ENCODE measurements at places on chromosomes 4 and X.

DNA sequence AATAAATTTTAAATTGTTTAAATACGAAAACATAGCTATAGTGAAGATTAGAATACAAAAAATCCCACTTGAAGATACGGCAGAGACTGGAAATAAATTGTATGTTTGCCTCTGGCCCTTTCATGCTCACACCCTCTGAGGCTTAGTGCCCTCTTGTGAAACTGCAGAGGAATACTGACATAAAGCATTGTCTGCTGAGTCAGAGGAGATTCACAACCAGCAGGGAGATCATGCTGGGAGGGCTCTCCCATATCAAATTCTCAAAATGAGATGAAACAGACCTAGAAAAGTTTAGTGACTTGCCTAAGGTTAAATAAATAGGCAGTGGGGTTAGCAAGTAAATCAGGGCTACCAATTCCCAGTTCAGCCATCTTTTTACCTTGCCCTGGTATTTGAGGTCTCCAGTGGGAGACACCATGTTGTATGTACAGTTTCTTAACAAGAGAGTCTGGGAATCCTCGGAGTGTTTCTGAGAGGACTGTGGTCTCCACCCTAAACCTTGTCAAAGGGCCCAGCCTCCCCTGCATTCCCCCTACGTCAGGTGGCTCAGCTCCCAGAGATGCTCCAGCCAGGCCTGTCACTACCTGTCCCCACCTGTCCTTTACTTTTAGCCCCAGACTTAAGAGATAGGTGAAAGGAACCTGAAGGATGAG is 581.4 kb upstream of the DIPK2B start:
- DNase-seq: no peak

DNA sequence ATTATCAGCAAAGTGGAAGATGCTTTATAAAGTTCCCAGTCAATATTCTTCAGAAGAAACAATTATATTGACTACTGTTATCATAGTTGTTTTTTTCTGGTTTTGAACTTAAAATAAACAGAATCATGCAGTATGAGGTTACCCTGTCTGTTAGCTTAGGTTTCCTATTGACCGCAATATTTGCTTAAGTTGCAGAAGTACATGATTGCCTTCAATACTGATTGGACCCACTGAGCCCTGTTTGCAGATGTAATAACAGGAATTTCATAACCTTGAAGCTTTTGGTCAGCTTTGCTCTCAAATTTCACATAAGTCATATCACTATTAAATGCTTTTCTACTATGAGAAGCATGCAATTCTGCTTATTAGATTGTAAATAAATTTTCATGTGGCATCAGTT is 229.1 kb upstream of the FSTL5 start:
- DNase-seq: no peak

GRCh38 chrX:20143111-20143510 is 1.5 kb upstream of the EIF1AX start:
- DNase-seq: no peak

- DNase-seq: peak; percentile 22
These were observed 24.6 kb downstream of the NAP1L5 start for GRCh38 chr4:88672987-88673386.

DNA sequence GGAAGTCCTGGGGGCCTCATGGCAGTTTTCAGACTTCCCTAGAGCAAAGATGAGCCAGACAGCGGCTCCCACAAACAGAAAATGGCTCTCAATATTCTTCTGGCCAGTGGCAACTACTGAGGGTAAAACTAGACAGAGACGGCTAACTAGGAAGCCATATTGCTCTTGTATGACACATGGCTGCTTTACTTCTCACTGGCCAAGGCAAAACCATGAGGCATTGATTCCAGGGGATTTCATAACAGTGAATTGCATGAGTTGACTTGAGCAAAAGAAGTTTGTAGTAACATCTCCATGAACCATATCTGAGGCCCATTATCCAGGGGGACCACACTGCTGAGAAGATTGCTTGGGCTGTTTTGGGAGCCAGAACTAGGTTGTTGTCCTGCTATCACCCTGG is 13.7 kb upstream of the TLR8 start:
- no peak for DNase-seq

GRCh38 chrX:8010105-8010504 is 82.9 kb upstream of the PNPLA4 start:
- DNase-seq: no peak

- DNase-seq: no peak
These were observed 205.1 kb upstream of the TLL1 start for GRCh38 chr4:165667969-165668368.

DNA sequence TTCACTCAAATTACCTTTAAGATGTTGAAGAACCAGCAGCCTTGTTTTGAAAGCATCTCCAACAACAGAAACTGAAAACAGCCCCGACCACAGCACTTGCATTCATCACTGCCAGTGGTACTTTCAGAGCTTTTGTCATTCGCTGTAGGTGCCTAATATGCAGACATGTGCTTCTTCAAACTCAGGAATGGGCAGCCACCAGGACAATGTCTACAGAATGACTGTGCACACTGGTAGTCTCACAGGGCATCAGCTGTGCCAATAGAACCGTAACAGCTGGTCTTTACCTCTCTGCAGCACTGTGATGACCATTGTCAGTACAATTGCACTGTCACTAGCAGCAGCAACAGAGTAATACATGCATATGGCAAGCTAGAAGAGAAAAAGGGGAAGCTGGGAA is 1149.7 kb downstream of the STPG2 start:
- no peak for DNase-seq

DNA sequence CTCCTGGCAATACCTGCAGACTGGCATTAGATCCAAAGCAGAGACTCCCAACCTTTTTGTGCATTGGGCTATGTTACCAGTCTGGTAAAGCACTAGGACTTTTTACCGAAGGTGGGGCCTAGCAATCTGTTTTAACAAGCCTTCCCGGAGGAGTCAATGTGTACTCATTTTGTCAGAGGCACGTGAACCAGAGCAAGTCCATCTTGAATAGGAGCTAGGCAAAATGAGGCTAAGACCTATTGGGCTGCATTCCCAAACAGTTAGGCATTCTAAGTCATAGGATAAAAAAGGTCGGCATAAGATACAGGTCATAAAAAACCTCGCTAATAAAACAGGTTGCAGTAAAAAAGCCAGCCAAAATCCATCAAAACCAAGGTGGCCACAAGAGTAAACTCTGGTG is 22.3 kb downstream of the ADGRA3 start:
- DNase-seq: no peak

- DNase-seq: no peak
These were observed 406.6 kb downstream of the PCDH10 start for GRCh38 chr4:133555671-133556070.

DNA sequence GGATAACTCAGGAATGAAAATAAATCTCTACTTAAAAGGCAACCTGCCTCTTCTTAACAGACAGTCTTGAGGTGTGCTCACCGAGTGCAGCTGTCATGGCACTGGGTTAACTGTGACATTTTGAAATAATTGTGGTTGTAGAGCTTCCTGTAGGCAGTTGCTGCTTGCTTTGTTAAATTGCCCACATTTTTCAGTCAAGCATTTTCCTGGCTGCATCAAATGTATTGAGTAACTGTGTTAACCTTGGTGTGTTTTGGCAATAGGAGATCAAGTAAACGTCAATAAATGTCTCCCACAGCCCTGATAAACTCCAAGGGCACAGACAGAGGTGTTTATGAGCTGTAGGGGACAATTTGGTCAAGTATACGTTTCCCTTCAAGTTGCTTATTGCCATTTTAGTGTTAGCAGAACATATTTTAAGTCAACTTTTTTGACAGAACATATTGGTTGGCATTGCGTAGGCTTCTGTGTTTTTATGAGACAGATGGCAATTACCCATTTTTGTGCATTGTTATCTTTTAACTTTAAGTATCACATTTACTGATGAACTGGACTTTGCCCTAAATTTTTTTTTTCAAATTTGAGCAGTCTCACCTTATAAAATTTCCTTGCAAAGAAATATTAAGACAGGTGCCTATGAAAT is 527.4 kb downstream of the C4orf33 start:
- DNase-seq: no peak

DNA sequence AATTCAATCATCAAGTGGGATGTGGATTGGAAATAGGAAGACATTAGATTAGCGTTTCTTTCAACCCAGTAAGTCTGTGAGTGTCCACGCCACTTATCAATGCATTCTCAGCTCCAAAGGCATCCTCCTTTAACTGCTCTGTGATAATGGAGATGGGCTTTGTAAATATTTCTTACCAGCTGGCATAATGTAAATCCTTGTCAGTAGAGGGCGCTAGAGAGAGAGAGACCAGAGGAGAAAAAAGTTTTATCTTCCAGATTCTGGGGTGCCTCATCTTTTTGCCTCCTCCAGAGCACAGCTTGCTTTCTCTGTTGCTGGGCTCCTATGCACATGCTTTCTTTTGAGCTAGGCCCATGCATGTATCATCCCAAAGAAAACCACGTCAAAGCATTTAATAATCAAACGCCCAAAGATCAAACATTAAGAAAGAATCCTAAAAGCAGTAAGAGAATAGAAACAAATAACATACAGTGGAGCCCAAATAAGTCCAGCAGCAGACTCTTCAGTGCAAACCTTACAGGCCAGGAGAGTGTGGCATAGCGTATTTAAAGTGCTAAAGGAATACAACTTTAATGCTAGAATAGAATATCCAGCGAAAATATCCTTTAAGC is 9.6 kb upstream of the MTMR1 start:
- DNase-seq: no peak

- peak; percentile 54 for DNase-seq
These were observed 98.3 kb upstream of the MAOA start for GRCh38 chrX:43557792-43558191.

DNA sequence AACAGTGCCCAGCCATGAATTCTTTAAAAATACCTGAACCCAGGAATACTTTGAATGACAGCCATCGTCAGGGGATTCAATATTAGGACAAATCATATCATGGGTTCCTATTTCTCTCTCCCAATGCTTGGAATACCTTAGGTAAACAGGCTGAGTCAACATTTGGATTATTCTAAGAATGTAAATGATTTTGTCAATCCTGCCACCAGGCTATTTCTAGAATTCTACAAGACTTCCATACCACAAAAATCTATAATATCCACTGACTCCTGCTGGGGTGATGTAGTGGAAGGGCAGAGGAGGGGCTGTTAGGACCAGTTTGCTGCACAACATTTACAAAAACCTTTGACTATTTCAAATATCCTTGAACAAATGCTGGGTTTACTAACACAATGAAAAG is 65.2 kb downstream of the IGFBP7 start:
- no peak for DNase-seq

GRCh38 chr4:82373486-82373815 is 340 bp downstream of the HNRNPD start:
- DNase-seq: no peak

DNA sequence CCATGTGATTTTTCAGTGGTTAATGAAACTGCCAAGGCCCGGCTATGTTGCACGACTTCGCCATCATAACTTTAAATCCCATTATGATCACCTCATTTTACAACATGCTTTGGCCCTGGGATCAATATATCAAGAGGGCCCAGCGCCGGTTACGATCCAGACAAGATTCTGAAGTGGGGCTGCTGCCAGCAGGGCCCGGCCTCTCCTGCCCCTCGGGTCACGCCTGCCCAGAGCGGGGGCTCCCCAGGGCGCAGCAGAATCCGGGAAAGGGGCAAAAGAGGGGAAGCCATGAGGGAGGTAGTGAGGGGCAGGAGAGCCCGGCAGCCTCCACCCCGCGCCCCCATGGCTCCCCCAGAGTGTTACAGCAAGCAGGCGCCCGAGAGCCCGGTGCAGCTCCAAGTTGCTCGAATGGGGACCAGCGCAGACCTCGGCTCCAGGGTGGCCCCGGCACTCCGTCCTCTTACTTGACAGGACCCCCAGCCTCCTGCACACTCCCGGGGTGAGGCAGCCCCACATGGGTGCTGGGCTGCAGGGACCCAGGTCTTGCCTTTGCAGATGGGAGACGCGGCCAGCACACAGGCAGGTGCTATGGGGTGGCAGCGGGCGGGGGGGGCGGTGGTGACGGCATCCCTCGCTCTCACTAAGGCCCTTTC is 129.8 kb upstream of the NKX1-1 start:
- no peak for DNase-seq

DNA sequence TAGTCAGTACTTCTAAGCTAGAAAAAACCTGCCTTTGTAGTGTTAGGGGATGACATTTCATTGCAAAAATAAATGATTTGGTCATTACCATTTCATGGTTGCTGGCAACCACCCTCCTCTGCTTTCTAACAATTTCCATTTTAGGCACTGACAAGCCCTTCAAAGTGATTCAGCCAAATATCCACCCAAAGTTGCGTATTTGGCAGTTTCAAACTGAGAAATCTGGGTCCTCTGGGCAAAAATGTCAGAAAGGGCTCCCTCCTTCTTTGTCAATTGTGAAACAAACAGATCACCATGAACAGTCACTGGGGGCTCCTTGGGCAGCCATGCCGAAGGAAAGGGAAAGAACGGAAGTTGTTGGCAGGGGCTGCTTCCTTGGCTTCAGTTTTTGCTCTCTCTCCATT is 33.0 kb downstream of the PLAC1 start:
- no peak for DNase-seq

- DNase-seq: no peak
These were observed 331.1 kb downstream of the GPAT3 start for GRCh38 chr4:83866834-83867621.

DNA sequence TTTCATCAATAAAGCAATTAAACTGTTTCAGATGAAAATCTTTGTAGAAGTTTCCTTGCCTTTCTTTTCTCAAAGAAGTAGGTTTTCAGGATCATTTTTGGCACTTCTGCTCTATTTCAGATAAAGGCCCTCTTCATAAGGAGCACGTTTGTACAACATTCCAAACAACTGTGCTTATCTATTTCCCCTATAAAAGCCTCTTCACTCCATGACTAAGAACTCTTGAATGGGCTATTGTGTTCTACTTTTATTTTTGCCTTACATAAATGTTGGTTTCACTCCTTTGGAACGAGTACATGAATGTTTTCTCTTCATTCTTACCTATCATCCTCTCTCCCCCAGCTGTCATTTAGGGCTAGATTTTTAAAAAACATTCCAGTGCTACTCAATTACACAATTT is 288.0 kb upstream of the PPP1R2C start:
- DNase-seq: no peak

DNA sequence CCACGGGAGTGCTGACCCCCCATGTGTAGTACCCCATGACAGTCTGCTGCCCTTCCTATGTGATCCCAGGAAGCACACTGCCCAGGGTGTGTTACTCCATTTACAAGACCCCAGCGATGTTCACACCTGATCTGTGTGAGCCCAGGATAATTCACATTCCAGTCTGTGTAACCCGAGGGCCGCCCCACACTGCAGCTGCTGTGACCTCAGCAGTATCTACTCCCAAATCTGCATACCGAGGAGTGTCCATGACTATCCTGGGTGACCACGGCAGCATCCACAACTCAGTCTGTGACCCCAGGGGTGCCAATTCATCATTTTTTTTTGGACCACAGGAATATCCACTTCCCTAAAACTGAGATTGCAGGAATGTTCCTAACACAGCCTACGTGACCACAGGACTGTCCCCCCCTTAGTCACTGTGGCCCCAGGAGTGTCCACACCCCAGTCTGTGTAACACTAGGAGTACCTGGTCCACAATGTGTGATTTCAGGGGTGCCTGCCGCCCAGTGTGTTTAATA is 7.8 kb upstream of the GLOD5 start:
- DNase-seq: no peak

GRCh38 chr4:99855678-99856077 is 38.5 kb downstream of the LAMTOR3 start:
- no peak for DNase-seq

- no peak for DNase-seq
These were observed 34.4 kb downstream of the BBS12 start for GRCh38 chr4:122766950-122767349.
